ENCODE measurements at places on chromosomes 7 and 10.

- no peak for DNase-seq
Observed at GRCh38 chr7:126657599-126658358, 595.0 kb downstream of the GRM8 start.

DNA sequence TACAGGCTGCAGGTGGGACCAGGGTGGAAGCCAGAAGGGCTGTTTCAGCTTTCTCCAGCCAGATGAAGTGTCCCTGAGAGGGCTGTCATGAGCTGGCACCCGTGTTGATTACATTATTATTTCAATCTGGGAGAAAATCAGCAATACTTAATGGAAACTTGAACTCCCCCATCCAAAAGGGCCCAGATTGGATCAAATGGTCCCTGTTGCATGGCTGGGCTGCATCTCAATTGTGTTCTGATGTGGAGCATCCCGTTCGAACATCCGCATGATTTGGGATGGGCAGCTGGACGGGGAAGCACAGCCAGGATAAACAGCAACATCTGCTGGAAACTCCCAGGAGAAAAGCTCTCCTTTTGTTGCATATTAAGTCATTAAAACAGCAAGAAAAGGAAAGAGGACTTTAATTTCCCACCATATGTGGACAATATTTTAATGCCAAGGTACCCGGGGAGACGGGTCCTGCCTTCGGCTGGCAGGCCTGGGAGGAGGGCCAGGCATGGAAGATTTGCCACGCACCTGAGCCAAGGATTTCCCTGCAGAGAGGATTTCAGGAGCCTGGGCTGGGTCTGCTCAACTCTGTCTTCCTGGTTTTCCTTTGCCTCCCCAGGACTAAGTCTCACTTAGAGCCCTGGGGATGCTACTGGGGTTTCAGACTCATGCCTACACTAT lies 52.4 kb downstream of the NPTX2 start:
- DNase-seq = no peak

DNA sequence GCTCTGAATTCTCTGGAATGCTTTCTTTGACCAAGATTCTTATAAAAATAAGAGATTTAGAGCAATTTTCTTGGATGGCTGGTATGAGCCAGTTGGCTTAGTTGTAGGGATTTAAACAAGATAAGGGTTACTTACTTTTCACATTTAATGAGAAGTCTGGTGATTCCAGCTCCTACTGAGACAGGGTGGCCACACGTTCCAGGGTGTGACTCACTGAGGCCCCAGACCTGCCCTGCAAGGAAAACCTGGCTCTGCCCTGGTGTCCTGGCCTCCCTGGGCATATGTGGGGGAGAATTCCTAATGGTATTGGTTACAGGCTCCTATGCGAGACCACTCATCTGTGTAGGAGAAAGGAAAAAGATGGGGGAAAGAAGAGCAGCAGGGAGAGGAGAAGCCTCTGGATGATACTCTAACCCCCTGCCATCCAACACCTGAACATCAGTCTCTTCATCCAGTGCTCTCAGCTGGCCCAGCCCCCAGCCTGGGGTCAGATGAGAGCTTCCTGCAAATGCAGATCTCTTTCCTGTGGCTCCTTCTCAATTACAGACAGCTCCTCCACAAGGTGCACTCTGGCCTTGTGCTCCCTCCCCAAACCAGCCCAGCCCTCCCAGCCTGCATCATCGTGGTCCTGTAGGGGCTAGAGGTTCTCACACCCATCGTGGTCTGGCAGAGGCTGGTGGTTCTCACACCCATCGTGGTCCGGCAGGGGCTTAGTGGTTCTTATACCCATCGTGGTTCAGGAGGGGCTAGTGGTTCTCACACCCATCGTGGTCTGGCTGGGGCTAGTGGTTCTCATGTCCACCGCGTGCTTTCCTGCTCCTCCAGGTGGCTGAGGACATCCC lies 139.9 kb downstream of the EGFR start:
- DNase-seq = no peak

DNA sequence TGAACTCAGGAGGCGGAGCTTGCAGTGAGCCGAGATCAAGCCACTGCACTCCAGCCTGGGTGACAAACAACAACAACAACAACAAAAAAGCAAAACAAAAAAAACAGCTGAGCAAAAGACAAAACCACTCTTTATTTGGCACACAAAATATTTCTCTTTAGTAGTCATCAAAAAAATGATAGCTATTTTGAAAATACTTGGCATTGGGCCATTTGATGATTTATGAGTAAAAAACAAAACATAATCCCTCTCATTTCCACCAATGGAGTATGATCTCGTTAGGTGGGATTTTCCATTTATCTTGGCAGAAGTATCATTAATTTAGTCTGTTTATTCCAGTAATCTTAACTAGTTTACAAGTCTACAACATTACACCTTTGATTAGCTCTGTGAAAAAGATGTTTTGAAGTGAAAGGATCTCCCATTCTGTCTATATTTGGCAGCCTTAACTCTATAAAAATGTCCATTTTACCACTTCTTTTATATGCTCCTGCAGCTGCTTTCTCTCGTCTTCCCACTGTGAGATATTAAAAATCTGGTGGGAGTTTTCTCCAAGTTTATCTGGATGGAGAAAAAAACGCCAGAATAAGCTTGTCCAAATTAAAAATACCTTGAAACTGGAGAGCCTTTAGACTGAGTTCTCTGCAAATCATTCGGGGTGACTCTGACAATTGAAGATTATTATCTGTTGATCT lies 58.8 kb upstream of the AGMO start:
- DNase-seq = no peak

GRCh38 chr10:122504610-122504950 lies 43.2 kb downstream of the HTRA1 start:
- no peak for DNase-seq

DNA sequence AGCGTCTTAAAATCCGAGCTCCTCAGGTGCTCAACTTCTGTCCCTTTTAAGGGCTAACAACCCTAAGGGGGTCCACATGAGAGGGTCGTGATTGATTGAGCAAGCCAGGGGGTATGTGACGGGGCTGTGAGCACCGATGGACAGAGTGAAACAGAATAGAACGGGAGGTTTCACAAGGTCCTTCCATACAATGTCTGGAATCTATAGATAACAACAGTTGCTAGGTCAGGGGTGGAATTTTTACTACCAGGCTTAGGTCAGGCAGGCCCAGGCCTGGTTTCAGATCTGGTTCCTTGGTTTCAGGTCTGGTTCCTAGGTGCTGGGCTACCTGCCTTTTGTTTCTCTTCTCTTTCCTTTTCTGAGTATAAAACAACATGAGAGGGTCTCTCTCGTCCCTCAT lies 80.9 kb downstream of the PTN start:
- no peak for DNase-seq

- no peak for DNase-seq
Observed at GRCh38 chr7:143279186-143280098, 5.3 kb upstream of the TMEM139 start.

DNA sequence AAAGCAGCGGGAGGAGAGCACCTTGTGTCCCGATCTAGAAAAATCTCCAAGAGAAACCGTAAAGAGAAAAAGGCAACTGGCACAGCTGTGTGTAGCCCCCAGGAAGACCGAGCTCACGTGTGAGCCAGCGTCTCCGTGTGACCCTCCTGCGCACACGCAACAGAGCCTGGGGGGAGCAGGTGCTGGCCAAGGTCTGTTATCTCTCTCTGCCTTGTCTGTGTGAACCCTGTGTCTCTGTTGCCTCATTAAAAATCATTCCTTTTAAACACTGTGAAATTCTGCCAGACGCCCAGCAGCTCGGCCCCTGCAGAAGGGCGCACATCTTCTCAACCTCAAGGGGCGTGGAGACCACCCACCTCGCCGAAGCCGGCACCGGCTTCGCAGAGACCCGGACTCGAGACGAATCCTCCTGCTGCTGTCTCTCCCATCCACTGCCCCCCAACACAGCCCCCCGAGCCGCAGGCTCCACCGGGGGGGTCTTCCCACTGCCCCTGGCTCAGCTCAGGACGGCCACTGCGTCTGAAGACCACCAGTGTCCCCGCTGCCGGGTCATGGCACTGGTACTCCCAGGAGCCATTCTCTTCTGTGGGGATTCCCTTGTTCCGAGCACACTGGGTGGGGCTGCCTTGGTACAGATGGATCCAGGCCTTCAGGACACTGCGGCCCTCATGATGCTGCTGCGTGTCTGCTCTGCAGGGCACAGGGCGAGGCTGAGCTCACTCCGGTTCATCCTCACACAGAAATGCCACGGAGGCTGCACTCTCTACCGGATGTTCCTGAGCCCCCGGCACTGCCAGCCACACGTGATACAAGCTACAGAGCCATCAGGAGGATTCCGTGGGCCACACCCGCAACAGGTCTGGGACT lies 94.3 kb upstream of the DNAAF5 start:
- no peak for DNase-seq

- no peak for DNase-seq
Observed at GRCh38 chr10:89646889-89647657, 2.0 kb upstream of the PANK1 start.

DNA sequence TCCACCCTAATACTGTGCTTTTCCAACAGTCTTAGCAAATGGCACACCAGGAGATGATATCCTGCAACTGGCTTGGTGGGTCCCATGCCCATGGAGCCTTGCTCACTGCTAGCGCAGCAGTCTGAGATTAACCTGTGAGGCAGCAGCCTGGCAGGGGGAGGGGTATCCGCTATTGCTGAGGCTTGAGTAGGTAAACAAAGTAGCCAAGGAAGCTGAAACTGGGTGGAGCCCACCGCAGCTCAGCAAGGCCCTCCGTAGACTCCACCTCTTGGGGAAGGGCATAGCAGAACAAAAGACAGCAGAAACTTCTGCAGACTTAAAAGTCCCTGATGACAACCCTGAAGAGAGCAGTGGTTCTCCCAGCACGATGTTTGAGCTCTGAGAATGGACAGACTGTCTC lies 399.0 kb downstream of the CCSER2 start:
- no peak for DNase-seq

DNA sequence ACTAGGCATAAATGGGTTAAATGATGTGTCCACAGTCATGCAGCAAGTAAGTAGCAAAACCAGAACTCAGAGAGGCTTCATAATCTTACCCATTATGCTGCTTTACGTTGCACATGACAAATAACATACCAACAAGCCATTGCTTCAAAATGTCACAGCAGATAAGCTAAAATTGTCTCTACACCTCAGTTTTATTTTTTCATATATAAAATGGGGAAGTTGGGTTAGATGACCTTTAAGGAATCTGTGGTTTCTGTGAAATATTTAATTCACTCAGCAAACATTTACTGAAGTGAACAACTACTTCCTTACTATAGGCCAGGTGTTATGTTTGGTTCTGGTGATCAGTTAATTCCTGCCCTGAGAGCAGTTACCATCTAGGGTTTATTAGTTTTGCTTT lies 2.2 kb upstream of the ASCC1 start:
- DNase-seq = no peak

- no peak for DNase-seq
Observed at GRCh38 chr7:157854066-157854891, 517.5 kb downstream of the DNAJB6 start.

- no peak for DNase-seq
Observed at GRCh38 chr7:13257661-13258060, 570.2 kb downstream of the ARL4A start.

- no peak for DNase-seq
Observed at GRCh38 chr7:28532181-28532580, 119.9 kb downstream of the CREB5 start.

DNA sequence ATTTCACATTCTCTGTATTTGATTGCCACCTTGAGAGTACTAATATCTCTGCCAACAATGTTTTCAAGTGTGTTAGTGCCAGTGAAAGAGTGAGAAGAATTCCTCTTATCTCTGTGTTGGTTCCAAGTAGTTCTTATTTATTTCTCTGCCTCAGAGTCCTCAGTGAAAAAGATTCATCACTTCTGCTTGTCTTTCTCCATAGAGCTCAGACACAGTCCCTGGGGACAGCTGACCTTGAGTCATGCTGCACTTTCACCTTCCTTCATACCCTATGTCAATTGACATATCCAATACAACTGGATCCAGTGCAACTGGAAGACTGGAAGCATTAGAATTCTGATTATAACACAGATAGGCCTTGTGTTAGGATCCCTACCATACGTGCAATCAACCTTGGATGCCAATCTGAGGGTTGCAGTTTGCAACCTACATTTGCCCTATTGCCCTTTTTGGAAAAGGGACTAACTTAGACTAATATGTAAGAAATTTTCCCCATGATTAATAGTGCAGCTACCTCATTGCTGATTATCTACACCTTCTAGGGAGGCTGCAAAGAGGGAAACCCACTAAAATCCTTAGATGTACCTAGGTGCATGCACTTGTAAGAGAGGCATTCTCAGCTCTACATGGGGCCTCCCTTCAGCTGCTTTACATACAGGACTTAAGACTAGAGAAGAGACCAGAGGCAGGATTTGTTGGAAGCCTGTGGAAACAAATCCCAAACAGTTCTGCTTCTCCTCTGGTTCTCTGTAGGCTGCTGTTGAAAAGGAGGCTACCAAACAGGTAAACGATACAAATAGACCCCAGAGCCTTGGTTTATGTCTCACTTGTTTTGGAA lies 8.4 kb downstream of the IFIT2 start:
- DNase-seq = no peak

- no peak for DNase-seq
Observed at GRCh38 chr7:37173670-37174069, 275.0 kb downstream of the ELMO1 start.

- no peak for DNase-seq
Observed at GRCh38 chr7:132453826-132454225, 122.4 kb downstream of the PLXNA4 start.

DNA sequence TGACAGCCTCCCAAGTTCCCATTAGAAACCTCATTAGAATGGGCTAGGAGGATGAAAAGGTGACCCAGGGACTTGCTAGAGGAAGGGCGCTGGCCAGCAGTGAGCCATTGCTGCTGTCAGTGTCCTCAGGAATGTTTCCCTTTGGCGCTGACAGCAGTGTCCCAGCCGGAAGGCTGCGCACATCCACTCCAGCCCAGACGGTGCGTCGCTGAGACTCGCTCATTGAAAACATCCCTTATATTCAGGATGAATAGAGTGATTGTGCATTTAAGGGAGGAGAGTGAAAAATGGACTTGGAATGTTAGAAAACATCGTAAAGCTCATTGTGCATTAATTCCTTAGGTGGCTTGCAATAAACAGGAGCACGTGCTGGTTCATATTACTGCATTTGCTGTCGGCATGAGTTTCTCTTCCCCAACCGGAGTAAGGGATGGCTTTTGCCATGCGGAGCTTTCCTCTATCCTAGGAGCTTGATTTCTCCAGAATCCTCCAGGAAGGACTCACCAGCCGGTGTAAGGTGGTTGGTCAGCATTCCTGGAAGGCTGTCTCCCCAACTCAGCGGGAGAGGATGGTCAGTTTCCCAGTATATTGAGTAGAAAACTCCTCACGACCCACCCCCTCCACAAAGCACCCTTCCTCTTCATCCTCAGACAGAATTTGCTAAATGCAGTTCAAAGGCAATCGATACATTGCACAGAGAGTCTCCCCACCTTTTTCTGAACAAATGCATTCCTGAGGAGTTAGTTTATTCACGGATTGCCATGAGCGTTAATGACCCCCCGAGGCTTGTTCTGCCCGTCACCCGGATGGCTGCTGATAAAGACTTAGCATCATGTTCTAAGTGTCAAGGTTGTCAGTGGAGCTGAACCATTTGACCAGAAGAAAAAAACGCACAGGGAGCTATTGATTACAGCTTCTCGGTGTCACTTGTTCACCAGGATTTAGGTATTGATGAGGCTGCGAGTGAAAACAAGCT lies 201.8 kb downstream of the EBF3 start:
- DNase-seq = no peak
